ENCODE measurements at places on chromosomes 7 and 10.
A peak's percentile ranks its signal among the peaks of the same experiment; 100 is the strongest.

- no peak for DNase-seq
These were observed 51.0 kb upstream of the ELN start for GRCh38 chr7:73976761-73977618.

GRCh38 chr10:91643700-91644099 is 10.8 kb upstream of the PPP1R3C start:
- no peak for DNase-seq

- DNase-seq: no peak
These were observed 11.0 kb upstream of the ADD3 start for GRCh38 chr10:109996766-109997171.

DNA sequence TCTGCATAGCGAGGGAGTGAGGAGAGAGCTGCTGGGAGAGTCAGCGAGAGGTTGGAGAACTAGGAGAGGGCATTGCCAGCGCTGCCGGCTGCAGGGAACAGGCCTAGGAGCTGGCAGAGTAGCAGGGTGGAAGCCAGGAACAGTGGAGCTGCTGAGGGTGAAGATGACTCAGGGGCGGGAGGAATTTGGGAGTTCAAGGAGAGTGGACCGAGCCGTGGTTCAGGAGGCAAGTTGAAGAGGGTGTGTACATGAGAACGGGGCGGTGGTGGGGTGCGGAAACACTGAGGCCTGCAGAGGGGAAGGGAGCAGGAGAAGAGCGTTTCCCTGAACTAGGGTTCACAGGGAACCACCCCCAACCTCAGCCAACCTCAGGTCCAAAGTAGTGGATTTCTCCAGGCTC is 31.5 kb downstream of the HIF1AN start:
- no peak for DNase-seq

- DNase-seq: no peak
These were observed 50.0 kb downstream of the TRUB1 start for GRCh38 chr10:114987995-114988394.

DNA sequence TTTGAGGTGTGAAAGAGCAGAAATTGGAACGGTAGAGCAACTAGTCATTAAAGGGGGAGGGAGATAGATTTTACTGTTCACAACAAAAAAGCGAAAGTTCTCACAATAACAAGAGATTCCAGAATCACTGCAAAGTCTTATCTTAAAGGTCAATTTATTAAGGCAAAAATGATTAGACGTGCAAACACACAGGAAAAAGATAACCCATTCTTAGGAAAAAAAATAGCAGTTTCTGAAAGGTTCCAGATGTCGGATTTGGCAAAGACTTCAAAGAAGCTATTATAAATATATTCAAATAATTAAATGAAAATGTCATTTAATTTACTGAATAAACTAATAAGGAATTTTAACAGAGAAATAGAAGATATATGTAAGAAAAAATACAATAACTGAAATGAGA is 70.8 kb upstream of the GNAI1 start:
- DNase-seq: no peak

DNA sequence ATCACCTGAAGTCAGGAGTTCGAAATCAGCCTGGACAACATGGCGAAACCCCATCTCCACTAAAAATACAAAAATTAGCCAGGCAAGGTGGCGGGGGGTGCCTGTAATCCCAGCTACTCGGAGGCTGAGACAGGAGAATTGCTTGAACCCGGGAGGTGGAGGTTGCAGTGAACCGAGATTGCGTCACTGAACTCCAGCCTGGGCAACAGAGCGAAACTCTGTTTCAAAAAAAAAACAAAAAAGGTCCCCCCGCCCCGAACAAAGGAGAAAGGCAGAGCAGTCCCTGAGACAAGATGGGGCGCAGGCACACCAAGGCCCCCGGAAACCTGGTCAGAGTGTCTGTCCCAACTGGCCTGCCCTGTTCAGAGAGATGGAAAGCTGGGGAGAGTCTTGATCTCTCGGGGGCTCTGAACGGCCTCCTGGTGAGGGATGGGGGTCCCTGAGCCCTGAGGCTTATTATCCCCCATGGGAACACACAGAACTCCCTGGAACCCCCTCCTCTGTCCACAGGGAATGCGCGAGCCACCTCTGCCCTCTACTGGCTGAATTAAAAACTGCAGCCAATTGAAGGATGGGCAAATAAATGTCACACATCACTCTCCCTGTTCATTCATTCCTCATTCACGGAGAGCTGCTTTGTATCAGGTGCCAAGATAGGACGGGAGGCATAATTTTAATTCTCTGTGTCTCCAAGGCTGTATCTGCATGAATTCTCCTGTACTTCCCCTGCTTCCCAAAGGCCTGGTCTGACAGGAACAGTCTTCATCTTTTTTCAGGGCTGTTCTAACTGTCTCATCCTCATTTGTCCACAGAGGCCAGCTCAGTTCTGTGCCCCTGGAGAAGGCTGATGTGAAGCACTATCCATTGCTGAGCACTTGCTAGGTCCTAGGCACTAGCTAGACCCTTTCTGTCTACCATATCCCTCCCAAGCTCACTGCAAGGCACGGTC is 28.9 kb downstream of the MAT1A start:
- DNase-seq: no peak

DNA sequence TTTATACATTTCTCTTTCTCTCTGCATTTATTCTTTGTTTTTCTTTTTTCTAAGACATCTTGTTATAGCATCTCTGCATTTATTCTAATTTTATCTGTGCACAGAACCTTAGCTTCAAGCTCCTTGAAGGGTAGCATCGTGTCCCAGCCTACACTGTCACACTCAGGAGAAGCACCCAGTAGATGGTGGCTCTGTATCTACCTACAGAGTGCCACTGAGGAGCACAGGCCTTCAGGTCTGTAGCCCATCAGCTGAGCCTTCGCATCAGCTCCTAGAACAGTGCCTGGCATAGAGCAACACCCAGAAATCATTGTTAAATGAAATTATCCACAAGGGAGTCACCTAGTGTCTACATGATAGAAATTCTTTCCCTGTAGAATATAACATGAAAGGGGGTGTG is 203.0 kb upstream of the KLF14 start:
- no peak for DNase-seq

DNA sequence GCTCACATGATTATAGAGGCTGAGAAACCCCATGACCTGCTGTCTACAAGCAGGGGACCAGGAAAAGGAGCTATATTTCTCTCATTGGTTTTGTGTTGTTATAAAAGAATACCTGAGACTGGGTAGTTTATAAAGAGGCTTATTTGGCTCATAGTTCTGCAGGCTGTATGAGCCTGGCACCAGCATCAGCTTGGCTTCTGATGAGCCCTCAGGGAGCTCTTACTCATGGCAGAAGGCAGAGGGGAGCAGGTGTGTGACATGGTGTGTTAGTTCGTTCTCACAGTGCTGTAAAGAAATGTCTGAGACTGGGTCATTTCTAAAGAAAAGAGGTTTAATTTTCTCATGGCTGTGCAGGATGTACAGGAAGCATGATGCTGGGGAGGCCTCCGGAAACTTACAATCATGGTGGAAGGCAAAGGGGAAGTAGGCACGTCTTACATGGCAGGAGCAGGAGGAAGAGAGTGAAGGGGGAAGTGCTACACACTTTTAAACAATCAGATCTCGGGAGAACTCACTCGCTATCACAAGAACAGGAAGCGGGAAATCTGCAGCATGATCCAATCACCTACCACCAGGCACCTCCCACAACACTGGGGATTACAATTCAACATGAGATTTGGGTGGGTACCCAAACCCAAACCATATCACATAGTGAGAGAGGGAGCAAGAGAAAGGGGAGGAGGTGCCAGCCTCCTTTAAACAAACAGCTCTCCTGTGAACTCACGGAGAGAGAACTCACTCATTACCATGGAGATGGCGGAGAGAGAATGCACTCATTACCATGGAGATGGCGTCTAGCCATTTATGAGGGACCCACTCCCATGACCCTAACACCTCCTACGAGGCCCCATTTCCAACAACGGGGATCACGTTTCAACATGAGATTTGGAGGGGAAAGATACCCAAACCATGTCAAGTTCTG is 133.4 kb downstream of the JCAD start:
- DNase-seq: no peak

DNA sequence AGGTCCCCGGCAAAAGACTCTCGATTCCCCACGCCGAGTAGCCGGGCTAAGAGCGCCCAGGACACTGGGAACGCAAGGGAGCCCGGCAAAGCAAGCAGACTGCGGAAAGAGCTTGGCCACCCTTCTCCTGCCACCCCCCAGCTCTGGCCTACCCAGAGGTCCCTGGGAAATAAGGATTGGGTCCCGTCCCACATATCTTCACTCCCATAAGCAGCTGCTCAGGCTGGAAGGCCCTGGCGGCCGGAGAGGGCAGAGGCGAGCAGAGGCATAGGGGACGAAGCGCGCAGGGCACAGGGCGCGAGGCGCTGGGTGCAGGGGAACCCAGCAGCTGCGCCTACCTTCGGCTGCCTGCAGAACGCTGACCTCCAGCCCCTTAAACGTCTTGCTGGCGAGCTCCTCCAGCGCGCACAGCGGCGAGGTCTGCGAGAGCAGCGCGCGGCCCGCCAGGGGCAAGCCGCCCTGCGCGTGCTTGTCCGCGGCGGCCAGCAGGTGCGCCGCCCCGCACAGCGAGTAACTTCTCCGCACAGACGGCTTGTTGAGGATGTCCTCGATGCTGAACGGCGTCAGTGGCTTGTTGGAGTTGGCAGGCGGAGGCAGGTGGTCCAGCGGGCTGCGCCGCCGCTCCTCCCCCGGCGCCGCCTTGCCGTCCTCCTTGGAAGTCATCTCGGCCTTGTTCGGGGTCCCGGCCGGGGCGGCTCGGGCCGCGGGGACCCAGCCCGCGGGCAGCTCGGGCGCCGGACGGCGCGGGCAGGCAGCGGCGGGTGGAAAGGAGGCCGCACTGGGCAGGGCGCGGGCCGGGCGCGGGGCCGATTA is 904 bp downstream of the LBX1 start:
- DNase-seq: no peak

DNA sequence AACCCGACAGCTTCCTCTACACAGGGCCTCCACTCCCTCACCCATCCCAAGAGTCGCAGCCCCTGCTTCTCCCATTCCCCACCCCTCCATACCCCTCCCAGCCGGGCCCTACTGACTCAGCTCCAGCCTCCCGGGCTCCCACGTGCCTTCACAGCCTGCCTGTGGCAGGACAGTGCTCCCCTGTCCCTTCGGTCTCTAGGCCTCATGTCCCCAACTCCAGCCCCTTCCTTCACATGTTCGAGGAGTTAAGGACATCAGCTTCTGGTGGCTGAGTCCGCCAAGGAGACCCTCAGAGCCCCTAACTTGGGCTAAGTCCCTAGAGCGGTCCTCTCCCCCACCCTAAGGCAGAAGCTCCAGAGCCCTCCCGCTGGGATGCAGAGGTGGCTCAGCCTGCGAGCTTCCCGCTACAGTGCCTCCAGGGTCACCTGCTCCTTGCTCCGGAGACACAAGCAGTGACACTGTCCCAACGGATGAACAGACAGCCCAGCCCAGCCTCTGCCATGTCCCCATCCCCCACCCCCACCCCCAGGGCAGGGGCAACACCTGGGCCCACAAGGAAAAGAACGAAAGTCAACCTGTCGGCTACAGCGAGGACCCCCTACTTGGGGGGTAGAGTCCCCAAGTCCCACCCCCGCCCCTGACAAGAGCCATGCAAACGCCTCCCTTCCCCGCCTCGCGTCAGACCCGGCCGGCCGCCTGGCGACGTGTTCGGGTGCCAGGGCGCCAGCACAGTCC is 716 bp downstream of the SMARCD3 start:
- no peak for DNase-seq

- DNase-seq: no peak
These were observed 17.2 kb downstream of the SGPL1 start for GRCh38 chr10:70832852-70833528.

- DNase-seq: no peak
These were observed 92.7 kb downstream of the FAM13C start for GRCh38 chr10:59269651-59270050.

GRCh38 chr10:113019096-113019495 is 69.0 kb downstream of the TCF7L2 start:
- no peak for DNase-seq

DNA sequence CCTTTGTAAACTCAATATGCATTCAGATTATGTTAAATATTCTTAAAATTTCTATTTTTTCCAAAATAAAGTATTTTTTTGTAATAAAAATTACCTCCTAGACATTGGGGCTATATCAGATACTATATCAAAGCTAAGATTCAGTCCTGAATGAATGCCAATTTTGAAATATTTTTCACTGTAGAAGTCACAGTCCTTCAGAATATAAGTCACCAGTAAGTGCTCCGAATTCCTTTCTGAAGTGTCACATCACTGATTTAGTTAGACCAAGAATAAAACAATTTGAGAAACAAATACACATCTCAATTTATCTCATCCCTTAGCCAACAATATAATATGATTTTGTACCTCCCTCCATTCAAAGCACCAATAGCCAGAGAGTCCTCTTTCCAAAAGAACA is 33.9 kb upstream of the GSAP start:
- DNase-seq: no peak

DNA sequence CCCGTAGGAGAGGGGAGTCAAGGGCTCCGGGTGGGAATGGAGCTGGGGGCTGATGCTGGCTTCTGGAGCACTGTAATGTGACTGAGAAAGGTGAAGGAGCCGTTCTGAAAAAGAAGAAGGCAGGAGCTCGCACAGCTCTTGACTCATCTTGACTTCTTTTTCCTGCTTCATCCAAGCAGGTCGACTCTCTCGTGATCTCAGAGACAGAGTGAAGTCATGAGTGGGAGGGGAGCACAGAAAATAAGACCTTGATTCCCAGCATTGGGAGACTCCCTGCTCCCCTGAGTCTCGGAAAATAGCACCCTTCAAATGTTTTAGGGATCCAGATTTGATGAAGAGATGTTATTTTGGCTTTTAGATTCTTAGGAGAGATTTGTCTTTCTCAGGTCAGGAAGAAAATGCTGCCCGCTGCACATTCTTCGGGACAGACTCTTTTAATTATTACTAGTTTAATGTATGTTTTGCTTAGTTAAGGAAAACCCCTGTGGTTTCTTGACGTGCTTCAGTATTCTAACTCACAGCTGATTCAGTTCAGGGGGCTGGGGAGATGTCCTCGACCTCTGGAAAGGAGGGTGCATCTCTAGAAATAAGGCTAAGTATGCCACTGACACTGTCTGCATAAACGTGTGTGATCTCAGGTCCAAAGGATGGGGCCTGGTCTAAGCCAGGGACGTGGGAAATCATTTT is 34.1 kb downstream of the EGFR start:
- no peak for DNase-seq

- DNase-seq: peak; percentile 82
These were observed at the start of gene POM121 for GRCh38 chr7:72924733-72925545. TSS of gene POM121 (plus strand) at chr7:72925095. CDS start at chr7:72925122, 27 bp downstream.

GRCh38 chr7:143221737-143222136 is at the start of gene TAS2R40:
TSS of gene TAS2R40 (plus strand) at chr7:143222037. CDS start at chr7:143222079, 42 bp downstream.
- no peak for DNase-seq

DNA sequence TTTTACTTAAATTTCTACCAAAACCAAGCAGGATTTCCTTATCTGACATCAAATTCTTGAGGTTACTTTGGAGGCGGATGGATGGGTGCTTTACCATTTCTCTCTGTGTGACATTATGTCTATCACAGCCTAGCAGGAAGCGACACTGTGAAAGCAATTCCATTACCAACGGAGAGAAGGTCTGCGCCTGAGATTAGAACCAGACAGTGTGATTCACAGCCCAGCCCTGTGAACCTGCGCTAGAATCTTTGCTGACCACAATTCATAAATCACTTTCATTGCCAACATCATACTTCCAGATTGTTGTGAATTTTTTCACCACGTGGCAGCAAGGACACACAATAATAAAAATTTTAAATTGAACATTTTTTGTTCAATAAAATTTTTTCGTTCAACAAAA is 126.5 kb downstream of the CUBN start:
- peak; percentile 34 for DNase-seq

- no peak for DNase-seq
These were observed 111.5 kb upstream of the MKI67 start for GRCh38 chr10:128237710-128238109.

- no peak for DNase-seq
These were observed 8.7 kb upstream of the POLD2 start for GRCh38 chr7:44132039-44132438.

- DNase-seq: no peak
These were observed 32.6 kb downstream of the PRLHR start for GRCh38 chr10:118562851-118563250.

Measured in stimulated activated CD4-positive, alpha-beta T cell treated with anti-CD3 and anti-CD28 coated beads, Interleukin-12 subunit alpha, Interleukin-12 subunit beta, amount 100 ng/mL, for 48 hours (primary cell).